Mesothelial cell of epicardium (in vitro differentiated cells): ENCODE measurements at places on chromosomes 7 and 10.

DNA sequence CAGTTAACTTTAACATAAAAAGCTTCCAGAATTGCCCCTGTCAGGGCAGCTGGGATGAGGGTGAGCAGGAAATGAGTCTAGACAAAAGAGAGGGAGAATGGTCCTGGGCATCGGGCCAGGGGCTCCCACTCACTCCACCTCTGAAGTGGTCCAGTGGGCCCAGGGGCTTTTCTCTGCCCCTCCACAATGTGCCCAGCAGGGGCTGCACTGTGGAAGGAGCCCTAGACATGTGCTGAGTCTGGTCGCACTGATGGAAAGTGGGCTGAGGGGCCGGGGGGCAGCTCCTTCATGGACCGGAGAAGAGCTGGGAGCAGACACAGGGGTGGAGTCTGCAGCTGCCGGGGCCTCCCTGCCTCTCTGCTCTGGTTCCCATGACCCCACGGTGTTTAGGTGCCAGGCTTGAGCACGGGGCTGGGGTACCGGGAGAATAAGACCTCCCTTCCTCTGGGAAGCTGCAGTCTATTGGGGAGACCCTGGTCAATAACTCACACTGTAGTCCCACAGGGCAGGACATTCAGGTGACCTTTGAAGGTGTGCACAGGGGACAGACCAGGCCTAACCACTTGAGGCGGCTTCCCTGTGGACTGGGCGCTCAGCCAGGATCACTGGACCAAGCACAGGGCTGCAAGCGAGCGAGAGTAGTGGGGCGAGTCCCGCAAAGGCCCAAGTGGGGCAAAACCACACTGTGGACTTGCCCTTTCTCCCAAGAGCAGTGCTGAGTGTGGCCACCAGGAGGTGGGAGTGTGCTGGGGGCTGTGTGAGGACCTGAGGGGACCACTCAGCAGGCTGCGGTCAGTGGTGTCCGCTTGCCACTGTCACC, 6.1 kb downstream of the ADCY1 start:
- DNase-seq: no peak

GRCh38 chr7:86951895-86952294, 107.6 kb downstream of the ELAPOR2 start:
- DNase-seq: no peak

- no peak for DNase-seq
Observed at GRCh38 chr7:107208024-107208521, 39.3 kb downstream of the HBP1 start.

DNA sequence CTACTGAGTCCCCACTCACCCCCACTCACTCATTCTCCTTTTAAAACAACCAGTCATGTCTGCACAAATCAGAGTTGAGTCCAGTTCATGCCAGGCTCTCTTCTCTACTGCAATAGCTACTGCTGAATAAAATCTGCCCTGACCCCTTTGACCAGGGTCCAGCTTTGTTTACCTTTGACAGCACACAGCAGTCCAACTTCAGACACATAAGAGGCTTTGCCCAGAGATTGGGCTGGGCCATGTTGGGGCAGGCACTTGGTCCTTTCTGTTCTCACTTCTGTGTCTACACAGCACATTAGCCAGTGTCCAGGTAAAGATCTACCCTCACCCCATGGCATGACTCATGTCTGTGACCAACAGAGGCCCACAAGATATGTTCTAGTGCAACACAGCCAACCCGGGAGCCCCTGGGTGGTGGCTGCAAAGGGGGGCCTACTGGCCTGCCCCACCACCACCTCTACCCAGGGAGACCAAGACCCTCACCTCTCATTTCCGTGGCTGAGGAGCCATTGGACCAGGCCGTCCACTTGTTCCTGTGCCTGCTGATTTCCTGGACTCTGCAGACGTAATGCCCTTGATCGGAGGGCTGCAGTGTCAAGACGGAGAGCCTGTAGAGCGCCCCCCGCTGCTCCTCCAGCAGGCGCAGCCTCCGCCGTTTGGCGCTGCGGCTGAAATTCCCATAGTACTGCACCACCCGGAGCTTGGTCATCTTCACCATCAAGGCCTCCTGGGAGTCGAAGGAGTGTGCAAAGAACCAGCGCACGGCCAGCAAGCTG, 8.0 kb downstream of the VSTM4 start:
- DNase-seq: no peak

DNA sequence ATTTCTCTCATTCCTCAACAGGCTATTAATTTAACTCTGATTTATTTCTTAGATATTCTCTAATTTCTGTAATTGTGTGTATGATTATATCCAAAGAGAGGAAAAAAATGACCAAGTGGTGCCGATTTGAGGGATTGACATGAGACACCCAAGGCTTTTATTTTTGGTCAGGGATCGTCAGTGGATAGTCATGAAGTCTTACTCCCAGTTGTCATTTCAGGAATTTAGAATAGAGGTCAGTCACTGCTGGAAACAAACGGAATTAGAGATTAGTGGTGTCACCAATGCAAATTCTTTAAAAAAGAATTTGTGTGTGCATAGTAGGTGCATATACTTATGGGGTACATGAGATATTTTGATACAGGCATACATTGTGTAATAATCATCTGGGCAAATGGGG, 26.8 kb upstream of the AGR3 start:
- DNase-seq: no peak

- DNase-seq: no peak
Observed at GRCh38 chr10:98302741-98303365, 34.9 kb upstream of the LOXL4 start.

DNA sequence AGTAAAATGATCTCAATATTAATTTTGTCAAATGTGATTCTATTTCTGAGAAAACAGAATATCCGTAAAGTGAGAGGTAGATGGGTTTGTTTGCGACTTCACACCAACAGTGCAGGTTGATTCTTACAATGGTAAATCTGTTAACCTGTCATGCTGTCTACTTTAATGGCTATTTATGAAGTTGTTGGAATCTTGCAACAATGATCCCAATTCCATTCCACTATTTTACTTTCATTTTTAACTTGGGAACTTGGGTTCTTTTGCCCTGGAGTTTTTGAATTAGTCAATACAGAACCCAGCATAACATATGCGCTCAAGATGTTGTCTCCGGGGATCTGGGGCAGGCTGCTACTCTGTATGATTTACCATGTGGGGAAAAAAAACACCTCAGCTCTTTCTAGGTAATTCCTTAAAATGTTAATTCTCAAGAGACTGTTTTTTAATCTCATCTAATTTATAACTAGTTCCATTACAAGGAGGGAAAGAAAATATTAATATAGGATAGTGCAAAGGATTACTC, 1.2 kb downstream of the LGI1 start:
- no peak for DNase-seq

DNA sequence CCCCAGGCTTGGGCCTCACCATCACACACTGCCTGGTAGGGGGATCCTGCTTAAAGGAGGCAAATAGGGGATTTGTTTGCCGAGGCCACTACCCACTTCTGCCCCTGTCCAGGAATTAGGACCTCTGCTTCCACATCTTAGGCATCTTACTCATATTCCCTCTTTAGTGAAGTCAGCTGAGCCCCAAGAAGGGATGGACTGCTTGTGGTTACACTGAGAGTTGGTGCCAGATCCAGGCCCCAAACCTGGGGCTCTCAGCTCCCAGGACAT, 1.6 kb upstream of the GPRIN2 start:
- DNase-seq: no peak

DNA sequence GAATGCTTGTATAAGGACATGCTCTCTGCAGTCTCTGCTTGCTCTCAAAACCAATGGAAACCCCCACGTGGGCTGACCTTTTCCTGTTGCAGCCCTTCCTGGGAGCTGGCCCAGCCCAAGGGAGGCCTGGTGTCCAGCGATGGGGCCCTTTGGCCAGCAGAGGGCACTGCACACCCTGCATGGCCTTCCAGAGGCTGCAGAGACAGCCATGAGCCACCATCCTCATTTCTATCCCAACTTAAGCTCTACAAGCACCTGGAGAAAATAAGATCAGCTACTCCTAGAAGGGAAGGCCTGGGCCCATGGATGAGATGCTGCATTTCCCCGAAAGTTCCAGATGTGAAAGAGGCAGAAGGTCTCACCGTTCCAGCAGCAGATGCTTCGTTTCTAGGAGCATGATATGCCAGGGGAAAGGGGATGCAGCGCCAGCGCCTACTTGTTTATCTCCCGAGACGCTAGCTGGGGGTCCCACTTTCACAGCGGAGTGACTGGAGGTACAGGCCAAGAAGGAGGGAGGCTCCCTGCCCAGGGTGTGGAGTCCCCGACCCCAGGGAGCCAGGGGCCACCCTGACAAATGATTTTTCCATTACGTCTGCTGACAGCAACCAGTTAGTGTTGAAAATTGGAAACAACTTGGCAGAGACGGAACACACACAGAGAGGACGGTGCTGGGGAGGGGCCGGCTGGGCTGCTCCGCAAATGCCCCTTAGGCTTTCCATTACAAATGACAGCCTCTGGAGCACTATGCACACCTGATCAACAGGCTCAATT, 106.4 kb downstream of the ZRANB1 start:
- DNase-seq: peak; percentile 90

- no peak for DNase-seq
Observed at GRCh38 chr7:38262545-38262944, 10.9 kb downstream of the TARP start.

DNA sequence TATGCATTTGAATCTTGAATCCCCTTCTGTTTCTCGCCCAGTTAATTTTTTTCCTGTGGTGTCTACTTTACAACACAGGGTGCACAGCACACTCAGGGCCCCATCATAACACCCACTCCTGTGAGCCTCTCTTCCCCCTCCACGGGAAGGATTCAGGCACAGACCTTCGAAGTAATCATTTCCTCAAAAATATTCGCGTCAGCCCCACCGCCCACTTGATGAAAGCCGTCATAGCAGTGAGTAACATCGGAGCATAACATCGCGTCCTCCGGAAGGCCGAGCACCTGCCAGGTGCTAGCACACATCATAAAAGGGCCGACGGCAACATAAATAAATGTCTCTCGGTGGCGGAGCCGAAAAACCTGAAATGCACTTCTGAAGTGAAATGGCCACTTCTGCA, 201.7 kb upstream of the ADARB2 start:
- DNase-seq: no peak

- DNase-seq: no peak
Observed at GRCh38 chr7:142898377-142899170, 13.0 kb upstream of the TRPV6 start.

GRCh38 chr10:79146611-79147130, 77.9 kb downstream of the ZMIZ1 start:
- DNase-seq: no peak

- DNase-seq: no peak
Observed at GRCh38 chr10:33333260-33334101, 986 bp downstream of the NRP1 start.

- peak; percentile 11 for DNase-seq
Observed at GRCh38 chr7:44286182-44286617, 39.2 kb downstream of the CAMK2B start.

- DNase-seq: no peak
Observed at GRCh38 chr10:6669269-6669859, 89.3 kb upstream of the PRKCQ start.

DNA sequence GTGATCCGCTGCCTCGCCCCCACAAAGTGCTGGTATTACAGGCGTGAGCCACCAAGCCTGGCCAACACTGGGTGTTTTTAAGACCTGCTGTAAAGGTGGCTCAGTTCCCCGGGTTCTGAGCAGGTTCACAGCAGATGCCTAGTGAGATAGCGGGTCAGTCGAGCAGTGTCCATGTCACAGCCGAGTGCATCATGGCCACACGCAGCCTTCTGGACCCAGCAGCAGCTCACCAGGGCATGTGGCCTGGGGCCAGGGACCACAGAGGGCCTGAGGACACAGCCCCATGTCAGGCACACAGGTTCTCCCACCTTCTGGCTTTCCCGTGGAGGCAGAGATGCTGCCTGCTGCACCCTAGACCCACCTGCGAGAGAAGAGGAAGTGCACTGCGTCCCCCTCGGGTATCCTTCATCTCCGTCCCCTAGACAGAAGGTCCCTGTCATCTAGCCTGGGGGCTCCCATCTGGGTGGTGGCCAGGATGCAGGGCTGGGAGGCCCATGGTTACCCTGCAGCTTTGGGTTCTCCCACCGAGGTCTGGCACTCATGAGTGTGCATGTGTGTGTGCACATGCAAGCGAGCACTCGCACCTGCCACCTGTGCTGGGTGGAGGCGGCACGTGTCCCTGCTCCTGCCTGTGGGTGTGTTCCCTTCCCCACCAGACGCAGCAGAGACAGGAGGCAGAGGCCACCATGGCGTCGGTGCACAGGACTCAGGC, 98.6 kb downstream of the NKX6-2 start:
- no peak for DNase-seq

- DNase-seq: peak; percentile 23
Observed at GRCh38 chr10:69092959-69093850, 5.3 kb downstream of the SRGN start.

DNA sequence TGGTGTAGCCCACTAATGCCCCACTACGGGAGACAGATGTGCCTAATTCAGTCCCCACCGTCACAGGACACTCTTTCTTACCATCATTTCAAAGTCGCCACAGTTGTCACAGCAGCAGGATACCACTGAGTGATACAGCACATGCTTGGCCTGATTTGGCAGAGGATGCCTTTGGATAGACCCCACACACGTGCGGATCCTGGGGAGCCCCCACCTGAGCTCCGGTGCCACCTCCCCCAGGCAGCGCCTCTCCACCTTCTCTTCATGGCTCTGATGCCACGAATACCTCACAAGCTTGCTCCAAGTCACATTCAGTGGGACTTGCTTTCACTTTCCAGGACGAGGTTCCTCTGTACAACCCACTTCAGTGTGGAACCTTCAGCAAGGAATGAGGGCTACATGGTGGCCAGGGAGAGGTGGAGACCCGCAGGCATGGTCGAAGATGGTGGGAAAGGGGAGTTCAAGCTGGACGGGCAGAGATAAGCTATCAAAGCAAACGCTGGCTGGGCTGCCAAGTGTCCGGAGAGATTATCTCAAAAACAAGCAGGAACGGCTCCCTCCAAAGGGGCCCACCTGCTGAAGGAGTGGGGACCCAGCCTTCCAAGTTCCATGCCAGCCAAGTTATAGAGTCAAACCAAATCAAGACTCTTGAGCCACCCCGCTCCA, 107.4 kb downstream of the ZRANB1 start:
- DNase-seq: no peak

DNA sequence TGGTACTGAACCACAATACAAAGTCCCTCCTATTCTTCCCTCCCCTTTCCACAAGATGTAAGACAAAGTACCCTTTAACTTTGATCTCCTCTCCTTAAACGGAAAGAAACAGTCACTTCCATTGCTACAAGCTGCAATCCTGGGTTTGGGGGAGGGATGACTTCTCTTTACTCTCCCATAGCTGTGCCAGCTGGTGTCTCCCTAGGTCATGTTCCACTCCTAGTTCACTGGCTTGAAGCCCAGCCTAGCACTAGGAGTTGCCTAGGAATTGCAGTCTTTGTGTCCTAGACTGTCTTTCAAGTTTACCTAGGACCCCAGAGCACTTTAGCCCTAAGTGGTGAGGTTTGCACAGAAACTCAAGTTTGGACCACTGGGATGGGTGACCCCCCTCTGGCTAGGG, 311.1 kb downstream of the HPSE2 start:
- DNase-seq: no peak

GRCh38 chr10:3672220-3672619, 112.8 kb downstream of the KLF6 start:
- DNase-seq: no peak
